ENCODE measurements at places on chromosomes 1 and 21. TPM values are rescaled to one million over a fixed set of nuclear protein-coding genes. Genes with fewer than 3 reads are reported as not detected.

The LCE1A gene
- polyA plus RNA-seq: not detected

The BRINP2 gene
- not detected for polyA plus RNA-seq

The EIF3I gene
- 173 TPM for polyA plus RNA-seq

GRCh38 chr1:225777058-225777582, 506 bp upstream of the SRP9 start:
- DNase-seq: no peak
- no peak overlapping the region for H3K27ac ChIP-seq
- no peak overlapping the region for H3K4me3 ChIP-seq
- H3K36me3 ChIP-seq: peaks cover 6% of the 10 kb centered on the region
- H3K4me1 ChIP-seq: peaks cover 43% of the 10 kb centered on the region

DNA sequence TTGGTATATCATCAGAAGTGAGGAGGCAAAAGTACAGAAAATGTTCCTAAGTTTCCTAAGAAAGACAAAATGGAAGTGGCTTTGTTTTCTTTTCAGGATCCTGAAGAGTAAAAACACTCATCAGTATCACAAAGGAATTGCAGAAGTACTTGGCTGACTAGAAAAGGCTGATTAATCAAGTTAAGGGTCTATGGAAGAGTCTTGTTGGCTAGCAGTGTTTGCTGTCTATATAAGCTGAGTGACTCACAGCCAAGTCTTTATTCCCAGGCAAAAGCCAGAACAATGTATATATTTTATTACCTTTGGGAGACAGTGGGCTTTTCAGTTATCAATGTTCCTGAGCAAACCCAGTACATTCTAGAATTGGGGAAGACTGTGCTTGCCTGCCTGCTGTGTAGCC, 777.0 kb downstream of the PLA2G4A start:
- H3K36me3 ChIP-seq: no peaks in the 10 kb centered on the region
- DNase-seq: no peak
- H3K27me3 ChIP-seq: no peaks in the 10 kb centered on the region
- H3K4me3 ChIP-seq: no peak overlapping the region
- no peak overlapping the region for H3K27ac ChIP-seq

GRCh38 chr1:54464031-54464476, 57.9 kb upstream of the SSBP3 start:
- no peak overlapping the region for H3K27ac ChIP-seq
- H3K4me1 ChIP-seq: no peaks in the 10 kb centered on the region
- H3K4me3 ChIP-seq: no peak overlapping the region
- no peaks in the 10 kb centered on the region for H3K36me3 ChIP-seq
- no peaks in the 10 kb centered on the region for H3K27me3 ChIP-seq
- no peak for DNase-seq

GRCh38 chr1:53368314-53369033, 40.6 kb upstream of the LRP8 start:
- H3K4me3 ChIP-seq: peak overlapping the region; percentile 96
- no peaks in the 10 kb centered on the region for H3K36me3 ChIP-seq
- H3K27me3 ChIP-seq: no peaks in the 10 kb centered on the region
- peaks cover 41% of the 10 kb centered on the region for H3K4me1 ChIP-seq

DNA sequence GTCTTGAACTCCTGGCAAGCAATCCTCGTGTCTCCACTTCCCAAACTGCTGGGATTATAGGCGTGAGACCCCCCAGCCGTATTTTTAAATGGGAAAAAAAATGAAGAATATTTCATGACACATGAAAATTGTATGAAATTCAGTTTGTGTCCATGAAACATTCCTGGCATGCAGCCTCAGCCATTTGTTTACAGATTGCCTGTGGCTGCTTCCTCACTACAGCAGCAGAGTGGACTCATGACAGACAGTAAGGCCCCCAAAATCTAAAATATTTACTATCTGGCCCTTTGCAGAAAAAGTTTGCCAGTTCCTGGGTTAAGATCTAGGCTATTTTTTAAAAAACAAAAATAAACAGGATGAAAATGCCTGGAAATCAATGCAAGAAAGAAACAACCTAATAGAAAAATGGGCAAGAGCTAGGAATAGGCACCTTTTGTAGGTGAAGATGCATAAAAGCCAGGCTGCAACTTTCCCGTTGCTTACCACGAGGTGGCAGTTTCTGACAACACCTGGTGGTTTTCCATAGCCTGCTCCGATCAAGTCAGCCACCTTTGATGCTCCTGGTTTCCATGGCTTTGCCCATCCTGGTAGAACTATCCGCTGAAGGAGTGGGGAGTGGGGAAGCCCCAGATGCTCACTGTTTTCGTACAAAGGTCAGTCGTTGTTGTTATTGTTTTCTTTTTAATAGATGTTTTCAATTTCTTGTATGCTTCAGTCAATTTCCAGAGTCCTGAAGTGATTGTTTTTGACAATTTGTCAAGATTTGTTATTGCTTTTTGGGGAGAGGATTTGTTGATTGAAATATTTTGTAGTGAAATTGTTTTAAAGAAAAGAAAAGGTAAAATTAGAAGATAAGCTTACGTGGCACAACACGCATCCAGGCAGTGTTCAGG, 24.3 kb downstream of the UBE2Q1 start:
- no peak overlapping the region for H3K4me3 ChIP-seq
- peaks cover 8% of the 10 kb centered on the region for H3K36me3 ChIP-seq

DNA sequence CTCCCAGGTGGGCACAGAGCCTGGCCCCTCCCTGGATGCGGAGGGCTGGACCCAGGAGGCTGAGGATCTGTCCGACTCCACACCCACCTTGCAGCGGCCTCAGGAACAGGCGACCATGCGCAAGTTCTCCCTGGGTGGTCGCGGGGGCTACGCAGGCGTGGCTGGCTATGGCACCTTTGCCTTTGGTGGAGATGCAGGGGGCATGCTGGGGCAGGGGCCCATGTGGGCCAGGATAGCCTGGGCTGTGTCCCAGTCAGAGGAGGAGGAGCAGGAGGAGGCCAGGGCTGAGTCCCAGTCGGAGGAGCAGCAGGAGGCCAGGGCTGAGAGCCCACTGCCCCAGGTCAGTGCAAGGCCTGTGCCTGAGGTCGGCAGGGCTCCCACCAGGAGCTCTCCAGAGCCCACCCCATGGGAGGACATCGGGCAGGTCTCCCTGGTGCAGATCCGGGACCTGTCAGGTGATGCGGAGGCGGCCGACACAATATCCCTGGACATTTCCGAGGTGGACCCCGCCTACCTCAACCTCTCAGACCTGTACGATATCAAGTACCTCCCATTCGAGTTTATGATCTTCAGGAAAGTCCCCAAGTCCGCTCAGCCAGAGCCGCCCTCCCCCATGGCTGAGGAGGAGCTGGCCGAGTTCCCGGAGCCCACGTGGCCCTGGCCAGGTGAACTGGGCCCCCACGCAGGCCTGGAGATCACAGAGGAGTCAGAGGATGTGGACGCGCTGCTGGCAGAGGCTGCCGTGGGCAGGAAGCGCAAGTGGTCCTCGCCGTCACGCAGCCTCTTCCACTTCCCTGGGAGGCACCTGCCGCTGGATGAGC, 34.2 kb downstream of the TRIM11 start:
- DNase-seq: no peak
- H3K27ac ChIP-seq: no peak overlapping the region
- no peaks in the 10 kb centered on the region for H3K4me1 ChIP-seq
- H3K27me3 ChIP-seq: peaks cover 8% of the 10 kb centered on the region
- no peak overlapping the region for H3K4me3 ChIP-seq
- H3K36me3 ChIP-seq: no peaks in the 10 kb centered on the region

DNA sequence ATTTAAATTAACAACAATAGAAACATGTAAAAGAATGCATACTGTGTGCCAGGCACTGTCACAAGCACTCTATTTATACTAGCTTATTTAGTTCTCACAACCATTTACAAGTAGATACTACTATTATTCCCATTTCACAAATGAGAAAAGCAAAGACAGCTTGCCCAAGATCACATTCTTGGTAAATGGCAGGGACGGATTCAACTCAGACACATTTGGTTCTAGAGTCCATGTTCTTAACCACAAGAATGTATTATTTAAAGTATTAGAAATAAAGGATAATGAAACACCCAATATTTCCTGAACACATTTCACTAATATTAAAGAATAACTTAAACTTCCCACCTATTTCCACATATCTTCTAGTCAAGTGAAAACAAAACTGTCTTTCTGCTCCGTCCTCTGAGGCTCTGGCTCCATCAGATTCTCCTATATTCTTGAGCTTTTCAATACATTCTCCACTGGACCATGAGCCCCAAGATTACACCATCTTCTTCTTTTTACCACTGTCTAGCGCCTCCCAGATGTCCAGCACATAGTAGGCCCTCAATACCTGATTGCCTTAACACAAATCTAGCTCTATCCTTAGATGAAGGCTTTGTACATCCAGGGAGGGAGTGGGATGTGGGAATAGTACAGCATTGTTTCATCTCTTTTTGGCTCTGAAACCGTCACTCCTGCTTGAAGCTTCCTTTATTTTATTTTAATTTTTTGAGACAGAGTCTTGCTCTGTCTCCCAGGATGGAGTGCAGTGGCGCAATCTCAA, 29.3 kb downstream of the SOD1 start:
- no peak for DNase-seq
- no peaks in the 10 kb centered on the region for H3K27me3 ChIP-seq
- H3K36me3 ChIP-seq: peaks cover 16% of the 10 kb centered on the region
- no peak overlapping the region for H3K4me3 ChIP-seq
- no peaks in the 10 kb centered on the region for H3K4me1 ChIP-seq
- peak overlapping the region; percentile 88 for H3K27ac ChIP-seq

- H3K4me3 ChIP-seq: no peak overlapping the region
- no peak for DNase-seq
- no peak overlapping the region for H3K27ac ChIP-seq
- no peaks in the 10 kb centered on the region for H3K4me1 ChIP-seq
- H3K27me3 ChIP-seq: peaks cover 19% of the 10 kb centered on the region
- peaks cover 6% of the 10 kb centered on the region for H3K36me3 ChIP-seq
Observed at GRCh38 chr1:209218113-209218512, 365.4 kb upstream of the CAMK1G start.

DNA sequence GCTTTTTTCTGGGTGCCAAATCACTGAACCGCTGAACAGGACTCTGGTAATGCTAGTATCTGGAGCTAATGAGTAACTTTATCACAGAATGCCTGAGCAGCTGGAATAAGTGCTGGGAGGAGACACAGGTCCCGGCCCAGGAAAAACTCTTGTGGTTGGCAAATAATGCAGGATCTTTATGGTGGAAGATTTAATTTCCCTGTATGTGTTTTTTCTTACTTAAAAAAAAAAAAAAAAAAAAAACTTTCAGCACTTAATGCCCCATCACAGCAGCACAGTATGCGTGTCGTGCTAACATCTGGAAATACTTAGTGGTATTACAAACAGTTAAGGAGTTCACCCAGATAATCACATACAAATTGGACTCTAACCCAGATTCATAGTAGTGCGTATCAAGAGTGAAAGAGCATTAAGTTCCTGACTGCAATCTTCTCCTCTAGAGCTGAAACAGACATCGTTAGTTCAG, 220.7 kb downstream of the TOMM20 start:
- no peak overlapping the region for H3K27ac ChIP-seq
- DNase-seq: no peak
- no peaks in the 10 kb centered on the region for H3K4me1 ChIP-seq
- no peak overlapping the region for H3K4me3 ChIP-seq

DNA sequence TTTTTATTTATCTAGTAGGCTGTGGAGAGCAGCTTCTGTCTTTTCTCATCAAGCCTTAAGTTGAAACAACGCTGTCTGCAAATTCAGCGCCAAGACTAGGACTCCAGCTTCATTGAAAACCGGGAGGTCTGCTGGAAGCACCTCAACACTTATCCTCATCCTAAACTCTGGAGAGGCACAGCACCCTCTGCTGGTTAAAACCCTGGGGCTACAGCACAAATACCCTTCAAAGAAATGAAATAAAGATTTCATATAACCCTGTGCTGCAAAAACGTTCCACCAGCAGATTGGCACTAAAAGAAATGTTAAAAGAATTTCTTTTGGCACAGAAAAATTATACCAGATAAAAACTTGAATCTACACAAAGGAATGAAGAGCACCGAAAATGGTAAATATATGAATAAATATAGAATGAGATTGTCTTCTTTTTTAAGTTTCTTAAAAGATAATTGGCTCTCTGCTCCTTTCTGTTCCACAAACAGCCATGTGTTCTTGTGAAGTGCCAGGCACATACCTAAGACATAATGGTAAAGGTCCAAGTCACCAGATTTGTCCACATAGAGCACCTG, 227.7 kb upstream of the SAMSN1 start:
- no peaks in the 10 kb centered on the region for H3K36me3 ChIP-seq
- no peak overlapping the region for H3K27ac ChIP-seq
- peaks cover 12% of the 10 kb centered on the region for H3K4me1 ChIP-seq
- peak; percentile 24 for DNase-seq
- no peaks in the 10 kb centered on the region for H3K27me3 ChIP-seq
- peak overlapping the region; percentile 47 for H3K4me3 ChIP-seq

DNA sequence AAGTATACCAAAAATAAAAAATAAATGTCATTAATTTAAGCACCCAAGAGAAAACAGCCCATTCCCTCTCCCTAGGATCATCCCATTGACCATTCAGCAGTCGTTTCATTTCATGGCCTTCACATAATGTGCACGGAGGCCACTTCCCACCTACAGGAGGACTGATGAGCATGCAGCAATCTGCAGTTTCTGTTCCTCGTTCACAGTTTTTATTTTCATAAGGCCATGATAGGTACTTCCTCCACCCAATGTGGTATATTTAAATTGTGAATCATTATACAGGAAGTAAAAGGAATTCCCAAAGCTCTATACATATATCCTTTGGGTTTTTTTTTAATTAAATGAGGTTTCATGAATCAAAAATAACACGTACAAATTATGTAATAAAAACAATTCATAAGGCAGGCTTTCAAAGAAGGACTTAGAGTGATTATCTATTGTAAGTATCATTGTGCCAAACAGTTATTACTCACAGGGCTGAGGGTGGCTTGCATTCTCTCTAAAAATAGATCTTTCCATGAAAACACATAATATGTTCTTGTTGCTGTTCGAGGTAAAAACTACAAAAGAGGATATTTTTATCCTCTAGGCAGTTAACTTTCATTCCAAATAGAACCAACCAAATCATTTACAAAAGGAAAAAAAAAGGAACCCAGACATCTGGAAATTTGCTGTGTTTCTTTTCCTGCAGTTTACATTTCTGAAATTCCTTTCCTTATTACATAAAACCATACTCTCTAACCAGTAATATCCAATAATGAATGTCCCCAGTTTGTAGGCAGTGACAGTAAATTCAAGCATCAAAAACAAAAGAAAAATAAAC, 27.5 kb upstream of the SLC44A3 start:
- DNase-seq: peak; percentile 57
- no peaks in the 10 kb centered on the region for H3K27me3 ChIP-seq
- peak overlapping the region; percentile 86 for H3K27ac ChIP-seq
- H3K4me3 ChIP-seq: peak overlapping the region; percentile 57
- H3K4me1 ChIP-seq: peaks cover 37% of the 10 kb centered on the region
- H3K36me3 ChIP-seq: no peaks in the 10 kb centered on the region

GRCh38 chr1:73953186-73953585, 244.8 kb downstream of the LRRIQ3 start:
- H3K36me3 ChIP-seq: no peaks in the 10 kb centered on the region
- DNase-seq: no peak
- no peaks in the 10 kb centered on the region for H3K4me1 ChIP-seq
- H3K27ac ChIP-seq: no peak overlapping the region
- H3K27me3 ChIP-seq: no peaks in the 10 kb centered on the region

Measured in naive B cell (primary cell).